ENCODE measurements at places on chromosomes 2 and 18.

DNA sequence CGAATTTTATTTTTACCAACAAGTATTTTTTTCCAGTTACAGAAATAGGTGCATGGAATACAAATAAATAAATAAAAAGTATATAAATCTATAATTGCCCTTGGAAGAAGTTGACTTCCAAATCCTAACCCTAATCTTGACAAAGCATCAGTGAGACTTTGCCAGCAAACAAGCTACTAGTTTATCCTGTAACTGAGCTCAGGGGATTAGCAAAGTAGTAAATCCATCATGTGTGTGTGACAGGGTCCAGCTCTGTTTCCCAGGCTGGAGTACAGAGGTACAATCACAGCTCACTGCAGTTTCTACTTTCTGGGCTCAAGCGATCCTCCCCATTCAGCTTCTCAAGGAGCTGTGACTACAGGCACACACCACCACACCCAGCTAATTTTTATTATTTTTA lies 948.0 kb upstream of the CNTNAP5 start:
- no peak for DNase-seq

GRCh38 chr2:83234246-83234645 lies 1224.8 kb downstream of the SUCLG1 start:
- no peak for DNase-seq

GRCh38 chr18:44130376-44130942 lies 550.2 kb upstream of the SETBP1 start:
- DNase-seq: no peak

GRCh38 chr18:71485611-71486010 lies 1058.5 kb downstream of the CBLN2 start:
- no peak for DNase-seq

DNA sequence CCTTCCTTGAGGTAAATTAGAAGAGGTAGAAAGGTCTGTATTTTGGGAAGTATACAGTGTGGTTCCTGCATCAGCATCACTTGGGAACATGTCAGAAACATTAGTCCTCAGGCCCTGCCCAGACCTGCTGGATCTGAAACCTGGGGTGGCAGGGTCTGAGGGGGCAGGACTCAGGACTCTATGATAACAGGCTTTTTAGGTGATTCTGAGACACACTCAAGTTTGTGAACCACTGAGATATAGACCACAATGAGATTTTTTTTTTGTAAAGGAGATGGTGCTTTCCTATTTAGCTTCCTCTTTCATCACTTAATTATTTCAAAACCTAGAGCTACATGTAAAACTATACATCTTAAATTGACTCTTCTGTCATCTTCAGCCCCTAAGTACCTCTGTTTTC lies 262.7 kb upstream of the SPOPL start:
- no peak for DNase-seq

DNA sequence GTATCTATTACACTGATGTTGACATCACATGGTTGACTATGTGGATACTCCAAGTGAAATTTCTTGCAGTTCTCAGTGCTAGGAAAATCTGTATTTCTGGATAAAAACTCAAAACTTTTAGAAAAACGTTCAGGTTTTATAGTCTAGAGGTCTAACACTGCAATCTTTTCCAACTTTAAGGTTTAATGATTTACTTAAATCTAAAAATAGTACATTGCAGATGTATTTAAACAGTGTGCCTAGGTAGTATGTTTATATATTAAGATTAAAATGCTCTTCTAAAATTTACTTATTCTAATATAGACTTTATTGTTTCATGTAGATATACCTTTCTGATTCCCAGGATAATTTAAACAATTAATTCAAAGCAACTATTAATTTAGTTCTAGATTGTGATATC lies 98.3 kb downstream of the SH3YL1 start:
- DNase-seq: no peak

GRCh38 chr18:77057006-77057395 lies 75.6 kb downstream of the MBP start:
- DNase-seq: no peak

DNA sequence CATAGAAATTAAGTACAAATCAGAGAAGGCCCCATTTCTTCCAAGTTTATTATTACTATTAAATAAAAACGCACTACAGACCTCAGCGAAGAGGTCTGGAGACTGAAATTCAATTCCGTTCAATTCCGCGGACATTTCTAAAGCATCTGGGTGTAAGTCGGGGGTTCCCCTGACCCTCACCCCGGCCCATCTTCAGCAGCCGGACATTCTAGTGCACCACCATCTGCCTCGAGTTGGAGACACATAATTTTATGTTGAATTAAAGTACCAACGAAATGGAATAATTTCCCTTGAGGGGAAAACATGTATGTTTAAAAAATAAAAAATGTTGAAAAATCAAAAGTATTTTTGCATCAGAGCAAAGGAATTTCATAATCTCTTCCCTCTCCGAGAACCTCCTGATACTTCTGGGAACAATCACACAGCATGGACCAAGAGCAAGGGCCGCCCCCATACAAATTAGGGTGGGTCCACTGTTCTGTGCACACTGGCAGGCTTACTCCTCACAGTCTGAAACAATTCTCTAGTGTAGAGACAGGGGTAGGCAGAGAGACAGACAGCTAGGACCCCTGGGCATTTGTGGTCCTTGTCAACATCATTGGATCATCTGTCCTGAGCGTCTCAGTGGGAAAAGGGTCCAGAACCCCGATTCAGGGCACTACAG lies 29.3 kb downstream of the MBP start:
- no peak for DNase-seq

DNA sequence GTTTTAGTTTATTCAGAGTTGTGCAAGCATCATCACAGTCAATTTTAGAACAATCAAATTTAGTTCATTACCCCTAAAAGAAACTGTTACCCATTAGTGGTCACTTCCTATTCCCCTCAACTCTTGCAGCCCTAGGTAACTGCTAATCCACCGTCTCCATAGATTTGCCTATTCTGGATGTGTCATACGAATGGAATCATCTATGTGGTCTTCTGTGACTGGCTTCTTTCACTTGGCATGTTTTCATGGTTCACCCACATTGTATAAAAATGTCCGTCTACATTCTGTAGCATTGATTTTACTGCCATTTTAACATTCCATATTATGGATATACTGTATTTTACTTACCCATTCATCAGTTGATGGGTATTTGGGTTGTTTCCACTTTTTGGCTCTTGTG lies 5.3 kb upstream of the CEP68 start:
- DNase-seq: no peak

GRCh38 chr2:147006736-147007141 lies 838.1 kb upstream of the ACVR2A start:
- DNase-seq: no peak

GRCh38 chr2:171411791-171412483 lies 21.9 kb downstream of the METTL8 start:
- no peak for DNase-seq

GRCh38 chr2:120445449-120446143 lies 99.7 kb downstream of the INHBB start:
- DNase-seq: no peak

- DNase-seq: no peak
Measured at GRCh38 chr2:232573042-232573441, 22.6 kb downstream of the EIF4E2 start.

DNA sequence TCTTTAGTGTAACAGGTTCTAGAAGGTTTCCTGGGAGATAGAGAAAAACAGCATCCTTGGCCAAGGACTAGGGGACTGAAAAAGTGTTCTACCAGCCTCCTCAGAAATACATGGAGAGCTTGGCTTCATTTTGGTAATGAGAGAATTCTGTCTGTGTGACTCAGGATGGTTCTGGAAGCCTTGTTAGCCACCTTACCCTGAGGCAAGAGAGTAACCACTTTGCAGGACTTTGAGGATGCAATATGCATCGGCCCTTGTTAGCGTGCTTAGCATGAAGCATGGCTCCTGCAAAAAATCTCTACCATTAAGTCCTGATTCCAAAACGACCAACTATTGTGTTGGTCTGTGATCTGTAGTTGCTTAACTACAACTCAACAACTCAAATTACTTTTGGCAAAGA lies 79.8 kb downstream of the C1QL2 start:
- DNase-seq: no peak

GRCh38 chr2:127737892-127738291 lies 36.6 kb downstream of the SFT2D3 start:
- no peak for DNase-seq

DNA sequence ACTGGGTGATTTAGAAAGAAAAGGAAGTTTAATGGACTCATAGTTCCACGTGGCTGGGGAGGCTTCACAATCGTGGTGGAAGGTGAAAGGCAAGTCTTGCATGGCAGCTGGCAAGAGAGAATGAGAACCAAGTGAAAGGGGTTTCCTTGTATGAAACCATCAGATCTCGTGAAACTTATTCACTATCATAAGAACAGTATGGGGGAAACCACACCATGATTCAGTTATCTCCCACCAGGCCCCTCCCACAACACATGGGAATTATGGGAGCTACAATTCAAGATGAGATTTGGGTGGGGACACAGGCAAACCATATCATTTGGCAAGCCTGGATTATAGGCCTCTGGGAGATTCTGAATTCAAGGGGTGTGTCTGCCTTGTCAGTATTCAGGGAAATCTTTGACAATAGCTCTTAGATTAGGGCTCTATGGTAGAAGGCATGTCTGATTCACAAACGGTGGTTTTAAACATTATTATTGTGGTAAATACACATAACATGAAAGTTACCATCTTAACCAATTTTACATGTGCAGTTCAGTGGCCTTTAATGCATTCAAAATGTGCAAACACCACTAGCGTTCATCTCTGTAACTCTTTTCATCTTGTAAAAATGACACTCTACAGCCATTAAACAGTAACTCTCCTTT lies 15.3 kb upstream of the PLB1 start:
- DNase-seq: no peak

DNA sequence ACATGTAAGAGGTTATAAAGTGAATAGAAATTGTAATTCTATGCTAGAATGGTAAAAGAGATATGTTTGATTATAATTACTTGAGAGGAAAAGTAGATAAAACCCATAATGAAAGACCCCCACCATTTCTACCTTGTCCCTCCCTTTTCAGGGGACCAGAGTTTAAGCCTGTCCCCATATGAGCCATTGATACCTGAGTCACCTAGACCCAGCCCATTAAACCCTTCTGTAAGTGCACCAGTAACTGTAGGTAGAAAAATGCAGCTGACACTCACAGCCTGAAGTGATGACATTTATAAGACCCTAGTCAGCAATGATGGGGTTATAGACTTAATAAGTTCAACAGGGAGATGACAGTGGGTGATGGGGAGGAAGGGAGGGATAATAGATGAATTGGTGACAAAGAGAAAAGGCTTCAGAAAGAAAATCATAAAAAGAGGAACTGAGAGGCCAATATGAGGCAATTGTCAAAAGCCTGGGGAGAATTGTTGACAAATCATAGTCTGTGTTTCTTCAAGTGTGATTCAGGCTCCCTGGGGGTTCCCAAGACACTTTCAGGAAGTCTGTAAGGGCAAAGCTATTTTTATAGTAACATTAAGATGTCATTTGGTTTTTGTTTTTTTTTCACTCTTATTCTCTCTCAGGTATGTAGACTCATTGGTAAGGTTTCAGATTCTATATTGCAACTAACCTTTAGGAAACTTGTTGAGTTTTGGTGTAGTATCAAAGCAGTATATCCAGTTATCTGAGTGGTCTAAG lies 544.2 kb downstream of the SATB2 start:
- DNase-seq: no peak

GRCh38 chr2:162261032-162261945 lies 18.0 kb upstream of the FAP start:
- DNase-seq: no peak

DNA sequence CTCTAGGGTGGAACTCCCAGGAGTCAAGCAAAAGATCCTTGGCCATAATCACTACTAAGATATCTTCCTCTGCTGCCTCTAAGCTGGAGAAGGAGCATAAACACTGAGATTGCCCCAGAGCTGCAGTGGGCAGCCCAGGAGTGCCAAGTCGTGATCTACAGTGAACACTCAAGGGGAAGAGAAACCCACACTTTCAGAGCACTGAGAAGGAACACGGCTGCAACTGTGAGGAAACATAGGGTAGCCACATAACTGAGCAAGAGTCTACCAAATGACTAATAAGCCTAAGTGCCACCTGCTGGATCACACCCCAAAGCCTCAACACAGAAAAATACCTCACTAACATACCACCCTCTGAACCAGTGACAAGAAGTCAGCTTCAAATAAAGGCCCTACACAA lies 79.6 kb upstream of the RAB12 start:
- DNase-seq: no peak

- no peak for DNase-seq
Measured at GRCh38 chr2:383888-384287, 96.0 kb upstream of the ALKAL2 start.

GRCh38 chr2:50879457-50879856 lies 152.5 kb downstream of the NRXN1 start:
- DNase-seq: no peak

- no peak for DNase-seq
Measured at GRCh38 chr2:154696810-154697417, 1.6 kb upstream of the KCNJ3 start.

DNA sequence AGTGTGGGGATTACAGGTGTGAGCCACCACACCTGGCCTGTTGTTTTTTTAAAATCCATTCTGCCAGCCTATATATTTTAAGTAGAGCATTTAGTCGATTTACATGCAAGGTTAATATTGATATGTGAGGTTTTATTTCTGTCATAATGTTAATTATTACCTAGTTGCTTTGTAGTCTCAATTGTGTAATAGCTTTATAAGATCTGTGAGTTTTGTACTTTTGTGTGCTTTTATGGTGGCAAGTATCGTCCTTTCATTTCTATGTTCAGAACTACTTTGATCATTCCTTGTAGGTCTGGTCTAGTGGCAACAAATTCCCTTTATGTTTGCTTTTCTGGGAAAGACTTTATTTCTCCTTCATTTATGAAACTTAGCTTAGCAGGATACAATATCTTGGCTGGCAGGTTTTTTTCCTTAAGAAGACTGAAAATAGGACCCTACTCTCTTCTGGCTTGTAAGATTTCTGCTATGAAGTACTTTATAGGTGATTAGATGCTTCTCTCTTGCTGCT lies 51.0 kb upstream of the FAM117B start:
- DNase-seq: no peak

DNA sequence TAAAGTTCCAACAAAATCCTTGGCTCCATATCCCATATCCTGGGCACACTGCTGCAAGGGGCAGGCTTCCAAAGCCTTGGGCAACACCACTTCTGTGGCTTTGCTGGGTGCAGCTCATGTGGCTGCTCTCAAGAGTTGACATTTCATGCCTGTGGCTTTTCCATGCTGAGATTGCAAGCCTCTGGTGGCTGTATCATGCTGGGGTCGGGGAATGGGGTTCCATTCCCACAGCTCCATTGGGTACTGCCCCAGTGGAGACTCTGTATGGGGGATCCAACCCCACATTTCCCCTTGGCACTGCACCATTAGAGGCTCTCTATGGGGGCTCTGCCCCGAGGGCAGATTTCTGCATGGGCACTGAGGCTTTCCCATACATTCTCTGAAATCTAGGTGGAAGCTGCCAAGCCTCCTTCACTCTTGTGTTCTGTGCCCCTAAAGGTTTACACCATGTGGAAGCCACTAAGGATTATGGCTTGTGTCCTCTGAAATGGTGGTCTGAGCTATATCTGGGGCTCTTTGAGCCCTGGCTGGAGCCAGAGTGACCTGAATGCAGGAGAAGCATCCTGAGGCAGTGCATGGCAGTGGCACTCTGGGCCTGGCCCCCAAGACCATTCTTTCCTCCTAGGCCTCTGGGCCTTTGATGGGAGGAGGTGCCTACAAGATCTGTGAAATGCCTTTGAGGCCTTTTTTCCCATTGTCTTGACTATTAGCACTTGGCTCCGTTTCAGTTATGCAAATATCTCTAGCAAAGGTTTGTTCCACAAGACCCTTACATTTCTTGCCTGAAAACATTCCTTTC lies 107.9 kb downstream of the PTGR3 start:
- no peak for DNase-seq

All from stimulated activated CD4-positive, alpha-beta T cell treated with anti-CD3 and anti-CD28 coated beads, Interleukin-1b, Interleukin-23, amount 100 ng/mL, for 1 hour (primary cell).